Central memory CD8-positive, alpha-beta T cell (primary cell): ENCODE measurements at places on chromosomes 5 and 9.

- no peak for DNase-seq
These were observed 458.6 kb downstream of the ZSWIM6 start for GRCh38 chr5:61790678-61791077.

DNA sequence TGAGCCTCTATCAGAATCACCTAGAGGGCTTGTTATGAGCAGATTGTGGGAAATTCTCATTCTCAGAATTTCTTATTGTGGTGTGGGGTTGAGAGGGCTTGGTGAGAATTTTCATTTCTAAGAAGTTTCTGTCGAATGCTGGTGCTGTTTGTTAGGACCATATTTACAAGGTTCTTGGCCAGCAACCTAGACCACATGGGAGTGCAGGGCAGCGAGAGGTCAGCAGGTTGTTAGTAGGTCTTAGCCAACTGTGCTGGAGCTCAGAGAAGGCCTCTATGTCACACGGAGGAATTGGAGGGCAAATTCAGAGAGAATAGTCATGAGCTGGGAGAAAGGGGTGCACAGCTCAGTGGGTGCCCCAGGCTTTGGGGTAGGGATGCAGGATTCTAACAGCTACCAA, 357.0 kb downstream of the LRRC70 start:
- DNase-seq, result no peak

DNA sequence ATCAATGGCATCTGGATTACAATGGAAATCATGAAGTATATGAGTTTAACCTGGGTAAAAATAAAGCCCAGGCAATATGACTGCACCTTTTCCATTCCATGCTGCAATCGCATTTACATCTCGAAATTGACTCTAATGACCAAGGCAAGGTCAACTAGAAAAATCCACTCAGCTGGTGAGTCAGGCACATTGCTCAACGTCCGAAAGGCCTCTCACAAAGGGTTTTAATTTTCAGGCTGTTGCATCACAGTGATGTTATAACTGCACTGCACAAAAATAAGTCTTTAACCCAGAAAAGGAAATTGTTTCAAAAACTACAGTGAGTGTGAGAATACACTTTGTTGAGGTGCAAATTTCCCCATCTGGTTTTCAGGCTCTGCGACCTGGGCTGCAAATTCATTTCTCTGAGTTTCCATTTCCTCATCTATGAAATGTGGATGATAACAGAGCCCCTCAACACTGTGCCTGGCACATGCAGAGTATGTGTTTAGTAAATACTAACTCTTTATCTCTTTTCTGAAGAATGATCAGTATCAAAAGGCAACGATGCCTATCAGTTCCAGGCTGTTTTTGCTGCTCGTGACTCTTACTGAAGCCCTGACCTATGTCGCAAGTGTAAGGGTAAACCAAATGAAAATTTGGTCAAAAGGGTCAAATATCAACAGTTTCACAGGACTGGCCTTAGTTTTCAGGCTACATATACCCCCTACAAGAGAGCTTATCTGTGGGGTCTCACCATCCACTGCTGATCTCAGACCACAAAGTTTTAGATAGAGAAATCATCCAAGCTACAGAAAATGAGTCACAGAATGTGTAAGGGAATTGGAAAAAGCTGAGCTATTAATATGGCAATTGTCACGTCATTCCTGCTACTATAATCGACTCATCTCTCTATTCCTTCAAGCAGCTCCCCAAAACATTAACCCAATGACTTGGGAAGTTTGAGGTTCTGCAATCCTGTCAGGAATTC, 4.1 kb downstream of the NFIL3 start:
- DNase-seq, result no peak

GRCh38 chr9:106535439-106535838, 327.5 kb upstream of the ZNF462 start:
- no peak for DNase-seq

DNA sequence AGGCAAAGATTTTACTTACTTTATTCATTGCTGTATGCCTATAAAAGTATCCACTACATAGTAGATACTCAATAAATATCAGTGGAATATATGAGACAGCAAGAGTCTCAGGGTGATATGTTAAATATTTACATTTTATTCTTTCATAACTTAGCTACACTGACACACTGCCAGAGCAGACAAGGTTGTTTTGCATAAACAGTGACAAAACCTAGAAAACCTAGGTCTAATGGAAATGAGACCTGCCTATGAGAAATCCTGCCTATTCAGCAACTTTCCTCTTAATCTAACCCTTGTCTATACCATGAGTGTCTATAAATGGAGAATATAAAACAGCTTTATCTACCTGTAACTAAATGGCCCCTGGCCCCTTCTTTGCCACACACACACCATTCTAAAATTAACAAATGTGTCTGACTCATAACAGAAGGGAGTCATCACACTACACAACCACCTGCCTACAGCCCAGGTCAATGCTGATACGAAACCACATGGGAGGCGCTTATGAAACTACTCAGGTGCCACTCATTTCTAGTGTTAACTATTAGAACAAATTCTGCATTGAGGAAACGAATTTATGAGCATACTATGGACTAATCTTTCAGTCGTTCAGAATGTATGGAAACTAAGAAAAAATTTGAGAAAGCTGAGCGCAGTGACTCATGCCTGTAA, 60.3 kb downstream of the UBAP2 start:
- DNase-seq, result no peak

DNA sequence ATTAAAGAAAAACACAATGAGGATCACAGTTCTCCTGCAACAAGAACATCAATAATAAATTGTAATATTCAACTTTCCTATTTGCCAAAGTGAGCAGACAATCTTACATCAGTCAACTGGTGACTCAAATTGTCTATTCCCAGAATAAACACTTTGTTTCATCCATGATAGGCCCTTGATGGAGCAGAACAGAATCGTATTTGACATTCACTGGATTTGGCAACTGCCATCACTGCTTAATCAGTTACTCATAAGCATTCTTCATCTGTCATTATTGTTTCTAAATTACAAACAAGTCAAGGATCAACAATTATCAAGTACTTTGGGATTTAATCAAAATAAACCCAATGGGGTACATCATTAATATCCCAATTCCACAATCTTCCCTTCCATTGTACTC, 398.4 kb downstream of the GABRG2 start:
- DNase-seq, result no peak
